Vagina (tissue), 2 donors: ENCODE measurements at places on chromosomes 5 and 9. TPM values are rescaled to one million over a fixed set of nuclear protein-coding genes. Genes with fewer than 3 reads are reported as not detected.

GRCh38 chr9:138050472-138051330, 173.1 kb downstream of the CACNA1B start:
- no peaks in the 10 kb centered on the region for H3K4me1 ChIP-seq
- no peaks in the 10 kb centered on the region for H3K36me3 ChIP-seq
- no peak overlapping the region for H3K4me3 ChIP-seq
- H3K27me3 ChIP-seq, result no peaks in the 10 kb centered on the region
- H3K27ac ChIP-seq, result no peak overlapping the region

GRCh38 chr9:72949918-72950325, 2.9 kb downstream of the ALDH1A1 start:
- peak overlapping the region; percentile 75 for H3K27ac ChIP-seq
- DNase-seq, result no peak
- no peaks in the 10 kb centered on the region for H3K27me3 ChIP-seq
- H3K36me3 ChIP-seq, result no peaks in the 10 kb centered on the region
- H3K4me1 ChIP-seq, result peaks cover 40% of the 10 kb centered on the region
- H3K4me3 ChIP-seq, result peak overlapping the region; percentile 25

- H3K27ac ChIP-seq, result no peak overlapping the region
- no peak for DNase-seq
- H3K4me3 ChIP-seq, result no peak overlapping the region
- H3K36me3 ChIP-seq, result no peaks in the 10 kb centered on the region
- H3K27me3 ChIP-seq, result no peaks in the 10 kb centered on the region
- H3K4me1 ChIP-seq, result no peaks in the 10 kb centered on the region
Measured at GRCh38 chr5:1751864-1752822, 47.5 kb downstream of the MRPL36 start.

DNA sequence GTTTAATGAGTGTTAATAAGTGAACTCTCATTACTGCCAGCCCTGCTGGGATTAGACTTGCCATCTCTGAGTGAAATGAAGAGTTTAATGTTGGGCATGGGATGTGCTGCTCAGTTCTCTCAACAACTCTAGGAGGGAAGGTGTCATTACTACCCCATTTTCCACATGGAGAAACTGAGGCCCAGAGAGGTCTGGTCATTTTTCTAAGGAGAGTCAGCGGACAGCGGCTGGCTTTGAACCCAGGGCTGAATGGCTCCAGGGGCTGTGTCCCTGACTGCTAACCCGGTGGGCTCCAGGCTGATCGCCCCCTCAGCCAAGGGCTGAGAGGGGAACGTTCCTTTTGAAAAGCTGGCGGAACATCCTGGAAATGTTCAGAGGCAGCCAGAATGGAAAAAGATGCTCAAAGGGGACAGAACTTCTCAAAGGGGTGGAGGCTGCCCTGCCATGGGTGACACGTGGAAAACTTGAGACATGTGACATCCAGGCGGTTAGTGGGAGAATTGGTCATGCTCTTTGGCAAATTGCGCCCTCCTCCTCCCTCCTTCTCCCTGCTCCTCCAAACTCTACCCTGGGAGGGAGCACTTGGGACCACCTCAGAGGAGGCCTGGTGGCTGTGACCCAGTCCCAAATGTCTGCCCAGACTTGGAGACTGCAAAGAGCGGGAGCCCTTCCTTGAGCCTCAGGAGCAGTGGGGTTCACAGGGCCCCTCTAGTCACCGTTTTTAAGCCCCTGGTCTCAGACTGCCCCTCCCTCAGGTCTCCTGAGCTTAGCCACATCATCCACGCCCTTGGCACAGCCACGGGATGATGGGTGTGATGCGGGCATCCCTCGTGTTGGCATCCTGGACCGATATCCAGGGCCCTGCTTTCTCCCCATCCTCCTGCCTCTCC, 28.7 kb downstream of the DNM1 start:
- peak overlapping the region; percentile 71 for H3K27ac ChIP-seq
- H3K27me3 ChIP-seq, result no peaks in the 10 kb centered on the region
- H3K4me1 ChIP-seq, result no peaks in the 10 kb centered on the region
- no peak for DNase-seq

DNA sequence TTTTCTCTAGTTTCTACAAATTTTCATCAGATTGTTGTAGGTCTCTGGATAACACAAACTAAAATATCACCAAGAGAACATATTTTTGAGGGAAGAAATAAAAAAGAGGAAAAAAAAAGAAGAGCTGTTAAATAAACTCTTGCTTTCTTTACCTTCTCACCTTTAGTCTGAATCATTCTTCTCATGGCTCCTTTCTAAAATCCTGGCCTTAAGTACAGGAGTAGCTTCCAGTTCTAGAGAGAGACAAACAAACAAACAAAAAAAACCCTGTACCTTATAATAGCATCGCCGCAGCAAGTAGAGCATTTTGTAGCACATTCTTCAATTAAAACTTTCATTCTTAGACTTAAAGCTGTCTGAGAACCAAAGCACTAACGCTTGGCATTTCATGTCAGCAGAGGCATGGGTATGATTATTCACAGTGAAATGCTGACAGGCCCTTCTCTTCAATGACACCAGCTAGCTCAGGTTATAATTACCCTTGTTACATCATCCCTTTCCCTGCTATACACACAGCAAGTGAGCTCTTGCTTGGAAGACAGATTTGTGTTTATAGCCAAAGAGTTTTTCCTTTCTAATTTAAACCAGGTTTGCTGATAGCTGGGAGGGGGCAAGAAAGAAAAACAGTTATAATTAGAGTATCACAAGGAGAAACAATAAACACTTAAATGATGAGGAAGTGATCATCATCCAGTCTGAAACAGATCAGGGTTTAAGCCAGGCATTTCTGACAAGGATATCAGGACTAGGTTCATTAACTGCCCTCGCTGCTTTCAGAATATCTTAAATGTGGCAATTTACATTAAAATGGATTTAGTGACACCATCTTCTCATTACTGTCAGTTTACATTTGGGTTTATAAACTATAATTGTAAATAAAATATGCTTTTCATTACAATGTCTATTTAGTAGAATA, 510.9 kb upstream of the ZNF608 start:
- H3K4me1 ChIP-seq, result no peaks in the 10 kb centered on the region
- H3K27ac ChIP-seq, result no peak overlapping the region
- no peak overlapping the region for H3K4me3 ChIP-seq
- H3K36me3 ChIP-seq, result no peaks in the 10 kb centered on the region

- H3K4me3 ChIP-seq, result no peak overlapping the region
- no peak for DNase-seq
- no peaks in the 10 kb centered on the region for H3K4me1 ChIP-seq
- no peaks in the 10 kb centered on the region for H3K27me3 ChIP-seq
- no peaks in the 10 kb centered on the region for H3K36me3 ChIP-seq
Measured at GRCh38 chr5:153879596-153879995, 159.1 kb downstream of the FAM114A2 start.

DNA sequence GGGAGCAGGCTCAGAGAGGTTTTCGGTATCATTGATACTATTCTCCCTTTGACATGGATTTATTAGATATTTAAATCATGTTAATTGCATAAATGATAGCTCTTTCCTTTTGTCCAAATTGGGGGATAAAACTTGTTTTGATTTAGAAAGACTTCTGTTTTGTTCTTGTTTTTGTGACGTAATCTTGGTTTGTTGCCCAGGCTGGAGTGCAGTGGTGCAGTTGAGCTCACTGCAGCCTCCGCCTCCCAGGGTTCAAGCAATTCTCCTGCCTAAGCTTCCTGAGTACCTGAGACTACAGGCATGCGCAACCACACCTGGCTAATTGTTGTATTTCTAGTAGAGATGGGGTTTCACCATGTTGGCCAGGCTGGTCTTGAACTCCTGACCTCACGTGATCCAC, 7.1 kb downstream of the MAT2B start:
- H3K4me1 ChIP-seq, result peaks cover 44% of the 10 kb centered on the region
- DNase-seq, result no peak
- no peak overlapping the region for H3K4me3 ChIP-seq
- no peak overlapping the region for H3K27ac ChIP-seq
- H3K36me3 ChIP-seq, result peaks cover 47% of the 10 kb centered on the region

DNA sequence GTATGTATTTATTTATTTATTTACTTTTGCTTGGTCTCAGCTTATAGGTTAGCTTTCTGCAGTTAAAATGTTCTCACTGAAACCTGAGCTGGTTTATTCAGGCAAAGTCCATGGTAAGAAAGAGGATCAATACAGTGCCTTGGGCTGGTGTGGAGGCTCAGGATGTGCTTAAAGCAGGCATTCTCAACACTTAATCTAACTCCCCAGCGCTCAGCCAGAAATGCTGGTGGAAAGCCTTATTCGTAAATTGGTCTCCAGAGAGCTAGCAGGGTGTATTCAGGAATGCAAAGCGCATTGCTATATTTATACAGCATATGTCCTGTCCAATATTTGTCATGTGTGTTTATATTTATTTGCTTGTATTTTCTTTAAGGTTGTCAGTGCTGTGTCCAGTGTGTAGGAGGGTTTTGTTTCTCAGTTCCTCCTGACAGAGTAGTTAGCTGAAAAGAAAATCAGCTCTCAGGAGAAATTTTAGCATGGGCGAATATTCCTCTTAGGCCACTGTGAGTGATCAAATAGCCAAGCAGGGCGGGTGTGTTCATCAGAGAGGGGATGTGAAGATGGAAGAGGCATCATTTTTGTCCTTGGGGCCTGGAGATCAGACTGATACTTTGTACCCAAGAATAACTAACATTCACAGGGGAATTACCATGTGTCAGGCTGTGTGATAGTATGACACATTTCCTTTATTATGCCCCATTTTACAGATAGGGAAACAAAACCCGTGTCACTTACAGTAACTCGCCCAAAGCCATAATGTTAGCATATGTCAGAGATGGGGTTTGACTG, 65.8 kb downstream of the DOCK2 start:
- no peaks in the 10 kb centered on the region for H3K4me1 ChIP-seq
- H3K27me3 ChIP-seq, result no peaks in the 10 kb centered on the region
- no peak overlapping the region for H3K4me3 ChIP-seq
- DNase-seq, result no peak

DNA sequence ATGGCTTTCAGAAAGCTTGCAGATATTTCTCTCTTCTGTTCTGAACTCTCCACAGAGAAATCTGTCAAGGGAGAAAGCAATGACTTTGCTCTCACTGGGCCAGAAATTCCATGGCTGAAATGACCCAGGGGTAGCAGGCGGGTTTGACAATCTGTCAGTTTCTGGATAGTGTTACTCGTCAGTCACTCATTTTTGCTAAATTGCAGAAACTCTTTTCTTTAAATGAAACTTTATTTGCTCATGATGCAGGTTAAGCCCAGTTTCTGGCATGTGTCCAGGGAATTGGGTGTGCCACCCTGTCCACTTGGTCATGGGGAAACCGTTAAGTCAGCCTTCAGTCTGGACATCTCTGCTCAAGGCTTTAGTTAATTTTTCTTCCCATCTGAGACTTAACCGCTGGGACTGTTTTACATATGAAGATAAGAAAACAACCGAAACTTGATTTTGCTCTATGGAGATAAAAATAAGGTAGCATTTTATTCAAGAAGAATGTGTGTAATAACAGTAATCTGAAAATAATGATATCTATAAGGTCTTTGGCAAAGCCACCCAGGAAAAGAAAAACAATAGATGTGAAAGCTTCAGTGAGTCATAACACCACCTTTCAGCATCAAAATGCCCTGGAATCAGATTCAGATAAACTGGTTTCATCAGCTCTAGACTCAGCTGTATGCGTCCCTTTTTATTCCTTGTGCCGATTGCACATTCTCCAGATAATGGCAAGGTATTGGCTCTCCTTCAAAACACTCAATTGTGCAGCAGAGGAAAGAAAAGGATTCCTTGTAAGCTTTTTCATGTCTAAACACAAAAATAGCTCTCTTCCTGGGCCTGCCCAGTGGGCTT, 308.3 kb downstream of the ZSWIM6 start:
- H3K4me1 ChIP-seq, result no peaks in the 10 kb centered on the region
- no peak overlapping the region for H3K4me3 ChIP-seq
- H3K36me3 ChIP-seq, result no peaks in the 10 kb centered on the region
- H3K27ac ChIP-seq, result no peak overlapping the region

GRCh38 chr5:36763454-36763853, 113.1 kb upstream of the NIPBL start:
- no peaks in the 10 kb centered on the region for H3K4me1 ChIP-seq
- H3K4me3 ChIP-seq, result no peak overlapping the region
- DNase-seq, result no peak
- no peak overlapping the region for H3K27ac ChIP-seq

DNA sequence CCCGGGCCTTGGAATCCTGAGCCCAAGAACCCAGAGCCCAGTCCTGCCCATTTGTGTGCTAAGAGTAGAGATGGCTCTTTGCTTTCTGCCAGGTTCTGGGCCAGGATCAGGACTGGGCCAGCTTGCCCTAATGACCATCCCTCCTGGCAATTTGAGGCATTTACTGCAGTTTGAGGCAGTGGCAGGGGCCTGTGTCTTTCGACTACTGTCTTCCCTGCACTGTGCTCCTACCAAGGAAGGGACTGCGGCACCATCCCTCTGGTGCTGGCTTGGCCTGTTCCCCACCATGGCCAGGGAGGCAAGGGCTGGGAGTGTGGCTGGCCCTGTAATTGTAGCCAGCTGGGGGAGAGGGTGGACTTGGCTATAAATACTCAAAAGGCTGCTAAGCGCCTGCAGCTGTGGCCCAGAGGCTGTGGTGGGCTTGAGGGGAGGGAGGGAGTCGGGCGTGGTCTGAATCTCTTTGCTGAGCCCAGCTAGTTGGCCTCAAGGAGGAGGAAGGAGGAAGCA, 4.6 kb downstream of the ENHO start:
- no peaks in the 10 kb centered on the region for H3K36me3 ChIP-seq
- no peak for DNase-seq
- no peak overlapping the region for H3K27ac ChIP-seq

- H3K27ac ChIP-seq, result peak overlapping the region; percentile 42
Measured at GRCh38 chr5:121969660-121970295, 8.0 kb downstream of the SRFBP1 start.

DNA sequence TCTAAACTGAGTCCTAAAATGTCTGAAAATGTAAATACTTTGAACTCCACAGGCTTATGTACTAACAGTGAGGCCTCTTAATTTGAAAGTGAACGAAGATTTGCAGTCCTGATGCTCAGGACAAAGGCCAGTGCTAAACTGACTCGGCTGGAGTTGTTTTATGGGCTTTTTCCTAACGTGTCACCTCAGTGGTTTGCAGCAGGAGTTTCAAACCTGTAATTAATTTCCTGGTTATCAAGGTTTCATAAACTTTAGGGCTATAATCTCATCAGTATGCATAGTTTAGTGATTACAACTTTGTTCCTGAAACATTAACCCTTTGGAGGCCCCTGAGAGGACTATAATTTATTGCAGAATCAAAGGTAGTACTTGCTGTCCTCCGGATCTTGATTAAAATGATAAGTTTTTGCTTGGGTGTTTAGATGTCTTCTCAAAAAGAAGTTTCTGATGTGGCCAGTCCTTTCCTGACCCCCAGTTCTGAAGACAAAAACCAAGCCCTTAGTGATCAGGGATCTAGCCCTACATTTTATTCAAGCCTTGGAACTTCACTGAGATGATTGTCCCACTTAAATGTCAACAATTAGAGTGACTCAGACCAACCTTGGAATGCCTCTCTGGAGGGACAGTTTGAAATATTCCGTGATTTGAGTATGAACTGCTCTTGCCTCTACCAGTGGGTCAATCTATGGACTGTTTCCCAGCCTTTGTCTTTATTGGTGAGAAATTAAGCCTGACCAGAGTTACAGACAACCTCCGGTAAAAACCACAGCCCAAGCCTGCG, 11.1 kb upstream of the S100Z start:
- H3K4me3 ChIP-seq, result no peak overlapping the region
- H3K27ac ChIP-seq, result no peak overlapping the region
- no peaks in the 10 kb centered on the region for H3K4me1 ChIP-seq

GRCh38 chr5:150082889-150083288, 3.5 kb downstream of the CSF1R start:
- no peak overlapping the region for H3K4me3 ChIP-seq
- peaks cover 7% of the 10 kb centered on the region for H3K4me1 ChIP-seq
- H3K27ac ChIP-seq, result no peak overlapping the region

Gene C6
- 2.0 TPM for total RNA-seq

Gene SHOC1
- total RNA-seq, result 0.25 TPM

Gene EFNA5
- 11.8 TPM for total RNA-seq

Gene SAXO1
- not detected for total RNA-seq

Gene SEMA6A
- total RNA-seq, result 28.7 TPM

Gene PCDHGB6
- total RNA-seq, result 12.5 TPM

Gene FSD1L
- 4.2 TPM for total RNA-seq

Gene TRIM7
- 21.6 TPM for total RNA-seq
